ENCODE measurements at places on chromosomes 2 and 18. TPM values are rescaled to one million over a fixed set of nuclear protein-coding genes. Genes with fewer than 3 reads are reported as not detected.

ABCB11 gene
- not detected for total RNA-seq

DNA sequence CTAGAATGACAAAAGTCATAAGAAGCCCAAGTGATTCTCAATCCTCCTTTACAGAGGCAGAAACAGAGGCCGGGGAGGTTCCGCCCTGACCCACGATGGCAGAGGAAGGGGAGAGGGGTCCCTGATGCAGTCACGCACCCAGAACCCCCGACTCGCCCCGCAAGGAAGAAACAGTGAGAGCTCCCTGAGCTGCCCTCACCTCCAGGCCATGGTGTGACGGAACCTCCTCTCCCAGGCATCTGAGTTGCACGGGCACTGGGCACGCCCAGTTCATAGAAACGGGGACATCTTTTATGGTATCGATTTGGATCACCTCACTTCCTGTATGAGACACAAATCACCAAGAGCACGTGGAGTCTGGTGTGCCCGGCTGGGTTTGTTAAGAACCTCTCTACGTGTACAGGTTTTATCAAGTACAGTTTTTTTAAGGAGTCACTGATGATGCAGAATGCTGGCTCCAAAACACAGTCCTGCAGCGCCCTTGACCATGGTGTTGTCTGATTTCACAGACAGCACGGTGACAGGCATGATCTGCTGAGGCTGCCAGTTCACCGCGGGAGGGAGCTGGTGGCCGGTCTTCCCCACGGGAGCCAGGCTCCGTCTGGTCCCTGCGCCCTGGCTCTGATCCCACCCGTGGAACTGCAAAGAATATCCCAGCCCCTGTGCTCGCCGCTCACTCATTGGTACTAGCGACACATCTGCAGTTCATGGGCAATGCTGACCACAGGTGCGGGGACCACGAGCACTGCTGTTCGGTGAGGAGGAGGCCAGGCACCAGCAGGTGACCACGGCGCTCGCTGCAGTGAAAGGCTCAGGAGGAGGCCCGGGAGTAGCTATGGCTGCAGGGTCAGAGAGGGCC, 35.6 kb downstream of the PXDN start:
- DNase-seq: no peak

- DNase-seq: no peak
Measured at GRCh38 chr2:96692094-96692971, 47.5 kb downstream of the LMAN2L start.

- no peak for DNase-seq
Measured at GRCh38 chr2:142981756-142982155, 104.3 kb downstream of the KYNU start.

Data from activated T-helper 1 cell treated with anti-CD3 and anti-CD28 coated beads, Interleukin-12 subunit alpha, Interleukin-12 subunit beta, Interleukin-2, Interleukin-4 antibody, amounts not matched to agents 30 ng/mL and 10 ng/mL and 1 ng/mL, durations not matched to agents 14 hours and 24 hours and 36 hours (primary cell).